ENCODE measurements at places on chromosomes 7 and 10.

DNA sequence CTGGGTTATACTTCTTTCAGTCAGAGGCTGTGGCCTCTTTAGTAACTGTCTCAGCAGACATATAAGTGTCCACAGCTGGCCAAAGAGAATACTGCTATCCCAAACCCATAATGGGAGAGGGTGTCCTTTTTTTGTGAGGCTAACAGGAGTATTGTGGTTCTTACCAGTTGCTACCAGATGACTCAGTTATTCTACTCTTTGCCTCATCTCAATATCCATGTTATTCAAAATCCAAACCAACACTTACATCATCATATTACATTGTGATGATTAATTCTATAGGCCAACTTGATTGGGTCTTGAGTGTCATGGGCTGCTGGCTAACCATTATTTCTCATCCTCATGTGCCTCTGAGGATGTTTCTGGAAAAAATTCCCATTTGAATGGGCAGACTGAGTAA lies 120.9 kb downstream of the TMEM168 start:
- DNase-seq: peak; percentile 74

DNA sequence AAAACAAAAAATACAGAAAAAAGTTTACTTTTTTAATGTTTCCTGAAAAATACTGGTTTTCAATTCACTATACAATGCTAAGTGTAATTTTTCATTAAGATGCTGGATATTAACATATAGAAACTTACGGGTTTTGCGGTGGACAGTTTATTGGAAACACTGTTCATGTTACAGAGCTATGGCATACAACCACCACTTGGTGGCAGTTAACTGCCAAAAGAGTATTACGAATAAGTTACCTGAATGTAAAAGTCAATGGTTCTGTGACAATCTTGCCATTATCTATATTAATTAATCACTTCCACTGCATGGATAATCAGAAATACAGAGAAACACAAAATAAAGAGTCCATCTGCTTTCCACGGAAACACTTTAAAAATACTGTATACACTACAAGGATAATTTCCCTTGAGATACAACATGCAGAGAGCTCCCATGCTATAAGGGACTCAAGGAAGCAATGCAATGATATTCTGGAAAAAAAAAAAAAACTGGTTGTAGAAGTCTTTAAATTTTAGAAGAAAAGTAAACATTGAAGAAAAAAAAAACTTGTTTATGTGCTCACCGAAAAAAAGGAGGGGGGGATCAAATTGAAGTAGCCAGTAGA lies 97.0 kb downstream of the TPK1 start:
- DNase-seq: no peak

DNA sequence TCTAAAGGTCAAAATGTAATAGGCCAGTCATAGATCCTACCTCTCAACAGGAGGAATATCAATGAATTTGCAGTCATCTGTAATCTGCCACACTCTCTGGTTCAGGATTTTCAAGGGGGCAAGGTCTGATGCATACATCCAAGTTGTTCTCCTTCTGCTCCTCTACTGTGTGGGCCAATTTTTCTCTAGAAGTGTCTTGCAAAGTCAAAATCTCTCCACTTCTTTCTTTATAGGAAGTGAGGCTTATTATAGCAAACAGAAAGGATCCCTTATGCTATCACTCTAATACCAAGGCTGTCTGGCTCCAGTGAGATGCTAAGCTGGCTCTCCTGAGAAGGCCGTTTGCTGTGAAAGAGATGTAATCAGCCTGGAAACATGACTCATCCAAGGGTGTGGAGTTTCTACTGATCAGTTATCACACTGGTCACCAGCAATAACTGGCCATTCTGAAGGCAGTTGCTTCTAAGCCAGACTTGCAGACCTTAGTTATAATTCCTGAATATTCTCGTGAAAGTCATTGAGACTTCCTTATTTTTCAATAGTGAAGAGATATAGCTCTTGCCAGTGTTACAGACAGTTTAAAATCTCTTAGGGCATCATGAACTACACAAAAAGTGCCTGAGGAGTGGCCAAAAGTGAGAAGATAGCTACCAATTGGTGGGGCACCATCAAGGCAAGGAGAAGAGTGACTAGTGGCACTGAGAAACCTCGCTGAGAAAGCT lies 43.2 kb upstream of the LRGUK start:
- no peak for DNase-seq

GRCh38 chr10:88544140-88544870 lies 38.8 kb downstream of the RNLS start:
- no peak for DNase-seq

- no peak for DNase-seq
These were observed 297.0 kb downstream of the PHTF2 start for GRCh38 chr7:78095549-78095948.

GRCh38 chr7:128407233-128407589 lies 2.6 kb downstream of the IMPDH1 start:
- no peak for DNase-seq

DNA sequence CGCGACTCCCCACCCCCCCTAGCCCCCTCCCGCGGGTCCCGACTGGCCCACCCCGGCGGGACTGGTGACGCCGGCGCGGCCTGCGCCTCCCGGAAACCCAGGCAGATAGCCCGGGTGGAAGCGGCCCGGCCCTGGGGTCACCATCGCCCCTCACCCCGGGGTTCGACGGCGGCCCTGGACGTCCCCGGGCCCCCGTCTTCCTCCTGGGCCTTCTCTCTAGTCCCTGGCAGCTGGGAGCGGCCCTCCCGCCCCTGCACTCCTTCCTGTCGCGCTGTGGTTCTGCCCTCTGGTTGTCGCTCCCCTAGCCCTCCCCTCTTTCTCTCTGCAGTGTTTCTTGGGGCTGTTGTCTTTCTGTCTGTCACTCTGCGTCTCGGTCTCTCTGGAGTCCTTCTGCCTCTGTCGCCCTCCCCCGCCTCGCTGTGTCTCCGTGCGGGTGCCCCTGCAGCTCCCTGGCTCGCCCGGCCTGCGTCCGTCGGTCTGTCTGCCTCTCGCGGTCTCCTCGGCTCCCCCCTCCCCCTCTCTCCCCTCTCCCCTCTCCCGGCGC lies 90.5 kb upstream of the PAX2 start:
- DNase-seq: no peak

- no peak for DNase-seq
These were observed 67.6 kb upstream of the ZNF800 start for GRCh38 chr7:127460077-127460476.

DNA sequence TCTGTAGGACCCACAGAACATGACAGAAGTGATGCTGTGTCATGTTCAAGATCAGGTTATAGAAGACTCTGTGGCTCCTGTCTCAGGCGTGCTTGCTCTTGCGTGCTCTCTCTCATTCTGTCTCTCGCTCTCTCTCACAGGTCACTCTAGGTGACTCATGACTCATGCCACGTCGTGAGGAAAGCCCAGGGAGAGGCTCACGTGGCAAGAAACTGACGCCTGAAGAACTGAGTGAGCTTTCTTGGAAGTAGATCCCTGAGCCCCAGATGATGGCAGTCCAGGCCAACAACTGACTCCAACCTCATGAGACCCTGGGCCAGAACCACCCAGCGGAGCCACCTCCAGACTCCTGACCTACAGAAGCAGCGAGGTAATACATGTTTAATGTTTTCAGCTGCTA lies 103.3 kb downstream of the DNMBP start:
- peak; percentile 99 for DNase-seq

GRCh38 chr7:146701166-146701565 lies 584.6 kb downstream of the CNTNAP2 start:
- DNase-seq: no peak

DNA sequence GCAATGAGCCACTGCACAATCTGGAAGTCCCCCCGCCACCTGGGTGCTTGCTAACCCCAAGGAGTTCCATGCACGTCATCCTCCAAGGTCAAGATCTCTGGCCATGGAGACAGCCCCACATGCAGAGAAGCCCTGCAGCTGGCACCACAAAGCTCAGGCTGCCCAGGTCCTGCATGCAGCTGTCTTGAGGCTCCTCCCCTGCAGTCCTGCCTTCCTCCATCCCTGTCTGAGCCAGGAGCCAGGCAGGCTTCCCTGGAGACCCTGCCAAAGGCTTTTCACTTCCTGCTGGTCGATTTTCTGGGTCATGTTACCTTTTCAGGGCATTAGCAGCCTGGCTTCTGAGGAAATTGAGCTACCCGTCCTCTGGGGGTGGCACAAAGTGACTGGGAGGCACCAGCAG lies 12.5 kb upstream of the TMEM72 start:
- no peak for DNase-seq

DNA sequence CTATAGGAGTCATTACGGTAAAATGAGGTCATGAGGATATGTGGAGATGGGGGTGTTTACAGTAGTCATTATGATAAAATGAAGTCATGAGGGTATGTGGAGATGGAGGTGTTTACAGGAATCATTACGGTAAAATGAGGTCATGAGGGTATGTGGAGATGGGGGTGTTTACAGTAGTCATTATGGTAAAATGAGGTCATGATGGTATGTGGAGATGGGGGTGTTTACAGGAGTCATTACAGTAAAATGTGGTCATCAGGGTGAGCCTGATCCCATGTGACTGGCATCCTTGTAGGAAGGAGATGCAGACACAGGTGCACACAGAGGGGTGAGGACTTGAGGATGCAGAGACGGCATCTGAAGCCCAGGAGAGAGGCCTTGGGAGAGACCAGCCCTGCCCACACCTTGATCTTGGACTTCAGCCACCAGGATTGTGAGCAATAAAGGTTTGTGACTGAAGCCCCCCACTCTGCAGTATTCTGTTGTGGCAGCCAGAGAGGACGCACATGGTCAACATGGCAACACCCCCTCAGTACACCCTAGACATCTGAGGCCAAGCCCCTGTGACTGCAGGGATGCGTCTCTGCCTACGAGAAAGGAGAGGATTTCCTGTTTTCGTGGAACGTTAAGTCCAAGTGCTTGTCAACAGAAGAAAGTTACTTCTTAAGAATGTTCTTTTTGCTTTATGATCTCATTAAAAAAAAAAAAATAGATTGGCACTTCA lies 544.4 kb downstream of the DNAJB6 start:
- no peak for DNase-seq

DNA sequence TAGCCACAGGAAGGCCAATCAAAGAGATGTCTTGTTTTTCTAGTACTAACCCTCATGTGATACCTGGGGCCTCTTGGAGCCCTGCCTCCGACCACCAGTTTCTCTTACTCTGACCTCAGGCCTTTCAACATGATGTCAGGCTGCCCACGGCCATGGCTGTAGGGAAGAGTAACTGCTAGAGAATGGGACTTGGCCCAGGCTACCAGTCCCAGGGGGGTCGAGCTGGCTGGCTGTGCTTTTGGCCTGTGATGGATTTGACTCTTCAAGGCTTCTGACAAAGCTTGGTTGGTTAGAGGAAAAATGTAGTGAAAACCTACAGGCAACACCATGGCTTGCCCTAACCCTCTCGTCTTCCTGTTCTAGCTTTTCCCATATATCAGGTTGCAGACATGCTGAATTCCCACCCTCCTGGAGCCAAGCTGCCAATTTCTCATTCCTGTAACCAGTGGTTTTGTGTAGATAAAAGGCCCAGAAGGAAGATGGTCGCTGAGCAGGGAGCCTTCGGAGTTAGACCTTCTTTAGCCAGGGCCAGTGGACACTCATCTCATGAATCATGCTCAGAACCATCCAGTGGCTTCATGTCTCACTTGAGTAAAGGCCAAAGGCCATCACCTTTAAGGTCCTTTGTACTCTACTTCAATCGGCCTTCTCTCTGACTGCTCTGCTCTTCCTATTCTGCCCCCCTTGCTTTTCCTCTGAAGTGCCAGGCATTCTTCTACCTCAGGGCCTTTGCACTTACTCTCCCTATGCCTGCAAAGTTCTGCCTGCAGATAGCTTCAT lies 19.7 kb downstream of the SUFU start:
- no peak for DNase-seq

DNA sequence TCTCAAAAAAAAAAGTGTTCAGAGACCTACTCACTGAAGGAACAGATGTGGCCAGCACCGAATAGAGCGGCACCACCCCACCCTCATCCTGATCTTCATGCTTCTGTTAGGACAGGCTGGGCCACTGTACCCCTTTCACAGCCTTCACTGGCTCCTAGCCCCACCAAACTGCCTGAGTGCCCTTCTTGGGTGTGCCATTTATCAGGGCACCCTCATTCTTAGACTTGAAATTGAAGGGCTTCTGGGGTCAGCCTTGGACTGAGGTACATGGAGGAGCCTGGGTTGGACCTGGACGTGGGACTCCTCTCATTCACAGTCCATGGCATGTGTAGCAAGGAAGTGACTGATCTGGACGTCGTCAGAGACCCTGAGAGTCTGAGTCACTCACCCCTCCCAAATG lies 190.3 kb downstream of the COBL start:
- DNase-seq: no peak

GRCh38 chr7:127123220-127123619 lies 129.5 kb downstream of the GRM8 start:
- DNase-seq: no peak

DNA sequence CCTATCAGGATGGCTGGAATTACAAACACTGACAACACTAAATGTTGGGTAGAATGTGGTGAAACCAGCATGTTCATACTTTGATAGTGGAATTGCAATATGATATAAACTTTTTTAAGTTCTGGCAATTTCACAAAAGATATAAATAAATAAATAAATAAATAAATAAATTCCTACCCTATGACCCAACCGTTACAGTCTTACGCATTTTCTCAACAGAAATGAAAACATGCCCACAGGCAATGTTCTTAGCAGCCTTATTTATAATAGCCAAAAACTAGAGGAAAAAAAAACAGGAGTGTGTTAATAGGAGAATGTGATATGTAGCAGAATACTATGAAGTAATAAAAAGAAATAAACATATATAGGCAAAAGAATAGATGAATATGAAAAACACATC lies 318.9 kb downstream of the IPMK start:
- no peak for DNase-seq

DNA sequence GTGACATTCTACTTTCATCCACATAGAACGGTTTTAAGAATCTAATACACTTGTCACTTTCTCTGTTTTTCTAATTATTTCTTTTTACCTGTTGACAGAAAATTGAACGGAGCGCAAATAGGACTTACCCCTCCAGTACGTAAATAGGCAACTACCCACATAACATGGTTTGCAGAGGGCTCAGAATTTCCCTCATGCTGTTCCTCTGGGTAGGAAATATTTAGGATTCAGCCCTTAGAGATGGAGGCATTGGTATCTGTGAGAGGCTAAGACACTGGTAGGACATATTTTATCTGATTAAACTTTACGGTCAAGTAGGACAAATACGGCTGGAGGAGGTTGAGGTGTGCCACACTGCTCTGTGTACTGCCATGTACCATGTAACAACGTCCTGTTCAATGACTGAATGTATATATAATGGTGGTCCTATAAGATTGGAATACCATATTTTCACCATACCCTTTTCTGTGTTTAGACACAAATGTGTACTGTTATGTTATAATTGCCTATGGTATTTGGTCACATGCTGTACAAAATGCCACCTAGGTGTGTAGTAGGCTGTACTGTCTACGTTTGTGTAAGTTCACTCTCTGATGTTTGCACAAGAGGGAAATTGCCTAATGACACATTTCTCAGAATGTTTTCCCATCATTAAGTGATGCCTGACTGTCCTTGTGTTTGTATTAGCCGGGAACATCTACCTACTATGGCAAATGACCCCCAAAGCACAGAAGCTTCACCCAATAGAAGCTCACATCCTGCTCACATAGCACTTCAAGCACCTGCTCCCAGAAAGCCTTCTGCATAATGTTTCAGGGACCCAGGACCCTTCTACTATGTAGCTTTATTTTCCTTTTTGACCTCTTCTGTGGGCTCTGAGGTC lies 429.4 kb upstream of the AKR1E2 start:
- no peak for DNase-seq

All from foreskin keratinocyte (primary cell).